ENCODE measurements at places on chromosomes 5 and 9. TPM values are rescaled to one million over a fixed set of nuclear protein-coding genes. Genes with fewer than 3 reads are reported as not detected.
A peak's percentile ranks its signal among the peaks of the same experiment; 100 is the strongest.

- DNase-seq: no peak
Measured at GRCh38 chr5:4676934-4677333, 463.2 kb upstream of the ADAMTS16 start.

DNA sequence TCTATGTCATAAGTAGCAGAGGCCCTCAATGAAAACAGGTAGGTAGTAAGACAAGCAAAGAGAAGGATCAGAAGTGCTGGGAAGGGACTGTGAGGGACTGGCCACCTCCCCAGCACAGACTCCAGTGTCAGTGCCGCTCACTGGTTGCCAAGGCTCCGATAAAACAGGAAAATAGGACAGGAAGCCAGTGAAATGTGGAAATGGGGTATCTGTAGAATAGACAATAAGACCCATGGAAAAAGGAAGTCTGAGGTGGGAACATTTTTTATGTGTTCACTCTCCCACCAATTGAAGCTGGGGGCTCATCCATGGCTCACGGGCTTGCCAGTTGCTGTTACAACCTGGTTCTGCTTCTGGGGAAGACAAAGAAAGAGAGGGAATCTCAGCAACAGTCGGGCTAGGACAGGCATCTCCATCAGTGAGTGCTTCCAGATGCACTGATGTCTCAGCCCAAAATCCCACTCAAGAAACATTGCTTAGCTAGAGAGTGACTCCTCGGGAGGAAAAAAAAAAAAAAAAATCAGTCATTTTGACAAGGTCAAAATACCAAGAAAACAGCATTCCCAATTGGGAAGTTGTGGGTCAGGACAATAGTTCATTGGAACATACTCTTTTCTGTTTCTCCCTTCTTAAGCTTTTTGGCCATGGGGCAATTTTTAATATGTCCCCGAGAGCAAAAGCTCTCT is 27.6 kb upstream of the NFIB start:
- no peak for DNase-seq

DNA sequence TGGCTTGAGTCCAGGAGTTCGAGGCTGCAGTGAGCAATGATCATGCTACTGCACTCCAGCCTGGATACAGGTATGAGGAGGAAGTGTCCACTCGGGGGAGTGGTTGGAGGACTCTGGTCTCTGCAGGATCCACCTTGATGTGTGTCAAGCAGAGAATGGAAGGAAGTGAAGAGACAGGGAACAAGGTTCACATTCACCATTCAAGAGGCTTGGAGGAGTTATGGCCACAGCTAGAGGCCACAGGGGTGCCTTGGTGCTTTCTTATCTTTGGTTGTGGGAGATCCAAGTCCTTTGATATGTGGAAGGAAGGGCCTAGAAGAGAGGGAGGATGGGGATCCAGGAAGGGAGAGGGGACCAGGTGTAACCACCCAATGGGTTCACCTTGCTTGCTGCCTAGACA is 5.4 kb upstream of the CERCAM start:
- DNase-seq: no peak

DNA sequence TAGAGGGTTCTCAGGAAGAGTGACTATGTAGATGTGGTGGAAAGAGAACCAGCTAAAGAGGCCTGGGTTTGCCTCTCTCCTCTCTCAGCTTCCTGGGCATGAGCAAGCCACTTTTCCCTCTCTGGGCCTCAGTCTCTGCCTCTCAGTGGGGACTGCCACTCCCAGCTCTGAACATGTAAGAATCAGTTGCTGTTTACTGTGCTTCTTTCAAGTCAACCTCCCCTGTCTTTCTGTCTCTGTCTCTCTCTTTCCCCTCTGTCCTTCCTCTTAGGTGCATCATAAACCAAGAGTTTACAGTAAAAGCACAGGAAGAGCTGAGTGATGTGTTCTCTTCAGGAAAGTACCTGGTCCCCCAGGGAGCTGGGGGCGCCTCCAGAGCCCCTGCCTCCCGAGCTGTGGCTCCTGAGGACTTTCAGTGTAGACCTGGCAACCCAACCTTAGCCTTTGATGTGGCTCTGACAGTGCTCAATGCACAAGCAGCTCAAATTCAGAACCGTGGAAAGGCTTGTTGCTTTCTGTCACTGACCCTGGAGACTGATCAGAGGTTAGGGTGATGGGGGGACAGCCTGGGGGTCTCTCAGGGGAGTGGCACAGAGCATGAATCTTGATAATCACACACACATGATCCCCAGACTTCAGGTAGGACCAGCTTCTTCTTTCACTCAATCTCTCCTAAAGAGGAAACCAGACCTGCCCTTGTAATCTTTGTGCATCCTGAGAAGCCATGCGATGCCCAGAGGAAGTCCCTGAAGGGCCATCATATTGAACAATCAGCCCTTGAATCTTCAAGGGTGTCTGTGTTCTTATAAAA is 59.4 kb upstream of the TNFSF8 start:
- DNase-seq: no peak

DNA sequence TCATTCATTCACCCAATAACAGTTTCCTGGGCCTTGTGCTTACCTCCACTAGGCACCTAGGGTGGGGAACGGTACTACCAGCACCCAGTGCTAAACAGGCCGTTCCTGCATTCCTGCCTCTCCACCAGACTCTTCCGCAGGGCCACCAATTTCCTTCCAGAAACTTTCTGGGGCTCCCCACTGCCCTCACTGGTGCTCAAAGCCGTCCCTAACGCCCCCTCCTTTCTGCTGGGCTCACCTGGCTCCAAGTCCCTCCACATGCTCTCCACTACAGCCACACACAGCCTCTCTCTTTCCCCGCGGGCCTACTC is 1.4 kb downstream of the PHF19 start:
- no peak for DNase-seq

GRCh38 chr9:108473209-108474112 is 382.3 kb downstream of the ACTL7B start:
- no peak for DNase-seq

DNA sequence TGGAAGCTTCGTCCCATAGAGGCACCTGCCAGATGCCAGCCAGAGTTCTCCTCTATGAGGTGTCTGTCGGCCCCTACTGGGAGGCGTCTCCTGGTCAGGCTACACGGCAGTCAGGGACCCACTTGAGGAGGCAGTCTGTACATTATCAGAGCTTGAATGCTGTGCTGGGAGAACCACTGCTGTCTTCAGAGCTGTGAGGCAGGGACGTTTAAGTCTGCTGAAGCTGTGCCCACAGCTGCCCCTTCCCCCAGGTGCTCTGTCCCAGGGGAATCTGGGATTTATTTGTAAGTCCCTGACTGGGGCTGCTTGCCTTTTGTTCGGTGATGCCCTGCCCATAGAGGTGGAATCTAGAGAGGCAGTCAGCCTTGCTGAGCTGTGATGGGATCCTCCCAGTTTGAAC is 70.8 kb downstream of the NDUFS4 start:
- no peak for DNase-seq

DNA sequence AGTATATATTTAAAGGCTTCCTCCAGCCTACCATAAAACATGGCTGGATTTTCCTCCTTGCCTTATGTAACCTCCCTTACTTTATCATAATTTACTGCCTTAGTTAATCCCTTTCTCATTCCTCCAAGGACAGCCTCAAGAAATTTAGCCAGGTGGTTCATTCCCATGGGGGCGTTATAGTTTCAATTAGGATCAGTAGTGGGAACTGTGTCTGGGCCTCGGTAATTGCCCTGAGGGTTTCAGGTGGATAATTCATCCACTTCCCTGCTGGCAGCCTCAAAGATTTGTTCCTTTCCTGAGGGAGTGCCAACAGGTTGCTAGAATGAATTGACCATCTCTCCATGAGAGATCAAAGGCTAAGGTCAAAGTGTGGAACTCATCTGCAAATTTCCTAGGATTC is 4.3 kb upstream of the GM2A start:
- no peak for DNase-seq

GRCh38 chr5:54628050-54628449 is 110.5 kb downstream of the SNX18 start:
- no peak for DNase-seq

DNA sequence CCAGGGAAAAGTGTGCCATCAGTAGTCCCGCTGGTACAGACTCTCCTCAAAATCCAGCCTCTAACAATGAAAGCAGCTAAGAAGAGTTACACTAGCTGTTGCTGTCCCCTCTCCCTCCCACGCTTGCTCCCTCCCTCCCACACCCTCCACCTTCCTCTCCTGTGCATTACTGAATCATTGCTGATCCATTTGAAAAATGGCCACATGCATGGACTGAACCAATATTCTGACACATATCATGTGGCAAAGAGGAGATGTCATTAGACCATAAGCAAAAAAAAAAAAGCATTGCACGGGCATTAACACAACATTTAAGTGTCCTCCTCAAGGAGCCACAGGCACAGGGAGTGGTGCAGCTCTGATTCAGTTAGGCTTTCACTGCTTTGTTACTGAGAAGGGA is 37.9 kb downstream of the LHFPL2 start:
- DNase-seq: no peak

DNA sequence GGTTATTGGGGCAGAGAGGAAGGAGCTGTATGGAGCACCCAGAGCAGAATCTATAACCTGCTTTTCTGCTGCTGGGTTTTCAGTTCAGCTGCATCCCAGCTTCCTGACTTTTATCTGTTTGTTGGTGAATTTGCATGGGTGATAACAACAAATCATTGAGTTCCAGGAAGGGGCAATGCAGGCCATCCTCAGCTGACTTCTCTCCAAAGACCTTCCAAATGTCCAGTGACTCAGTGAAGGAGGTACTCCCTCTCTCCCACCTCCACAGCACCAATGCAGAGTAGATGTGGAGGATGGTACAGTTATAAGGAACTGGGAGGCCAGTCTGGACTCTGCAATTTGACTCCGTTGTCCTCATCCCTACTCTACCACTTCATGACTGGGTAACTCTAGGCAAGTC is 1.6 kb upstream of the TXN start:
- no peak for DNase-seq

GRCh38 chr5:158174918-158175851 is 316.2 kb upstream of the CLINT1 start:
- DNase-seq: peak; percentile 69

DNA sequence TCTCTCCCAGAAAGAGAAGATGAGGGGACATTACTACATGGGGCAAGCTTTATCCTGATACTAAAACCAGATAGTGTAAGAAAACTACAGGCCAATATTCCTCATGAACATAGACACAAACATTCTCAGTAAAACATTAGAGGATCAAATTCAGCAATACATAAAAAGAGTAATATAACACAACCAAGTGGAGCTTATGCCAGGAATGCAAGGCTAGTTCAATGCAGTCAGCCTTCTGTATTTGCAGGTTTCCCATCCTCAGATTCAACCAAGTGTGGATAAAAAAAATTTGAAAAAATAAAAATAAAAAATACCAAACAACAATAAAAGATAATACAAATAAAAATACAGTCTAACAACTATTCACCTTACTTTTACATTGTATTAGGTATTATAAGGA is 31.3 kb downstream of the CCDC69 start:
- DNase-seq: no peak

DNA sequence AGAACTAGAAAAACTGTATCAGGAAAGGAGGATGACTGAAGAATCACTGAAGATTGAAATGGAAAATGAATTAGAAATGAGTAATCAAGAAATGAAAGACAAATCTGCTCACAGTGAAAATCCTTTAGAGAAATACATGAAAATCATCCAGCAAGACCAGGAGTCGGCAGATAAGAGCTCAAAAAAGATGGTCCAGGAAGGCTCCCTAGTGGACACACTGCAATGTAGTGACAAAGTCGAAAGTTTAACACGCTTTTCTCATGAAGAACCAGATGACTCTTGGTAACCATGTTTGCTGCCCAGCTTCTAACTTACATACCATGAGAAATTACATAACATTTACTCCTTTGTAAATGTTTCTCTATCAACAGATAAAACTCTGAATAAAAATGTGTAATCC is 37.1 kb downstream of the CPLANE1 start:
- no peak for DNase-seq

GRCh38 chr9:130556396-130557076 is 22.8 kb upstream of the FUBP3 start:
- no peak for DNase-seq

DNA sequence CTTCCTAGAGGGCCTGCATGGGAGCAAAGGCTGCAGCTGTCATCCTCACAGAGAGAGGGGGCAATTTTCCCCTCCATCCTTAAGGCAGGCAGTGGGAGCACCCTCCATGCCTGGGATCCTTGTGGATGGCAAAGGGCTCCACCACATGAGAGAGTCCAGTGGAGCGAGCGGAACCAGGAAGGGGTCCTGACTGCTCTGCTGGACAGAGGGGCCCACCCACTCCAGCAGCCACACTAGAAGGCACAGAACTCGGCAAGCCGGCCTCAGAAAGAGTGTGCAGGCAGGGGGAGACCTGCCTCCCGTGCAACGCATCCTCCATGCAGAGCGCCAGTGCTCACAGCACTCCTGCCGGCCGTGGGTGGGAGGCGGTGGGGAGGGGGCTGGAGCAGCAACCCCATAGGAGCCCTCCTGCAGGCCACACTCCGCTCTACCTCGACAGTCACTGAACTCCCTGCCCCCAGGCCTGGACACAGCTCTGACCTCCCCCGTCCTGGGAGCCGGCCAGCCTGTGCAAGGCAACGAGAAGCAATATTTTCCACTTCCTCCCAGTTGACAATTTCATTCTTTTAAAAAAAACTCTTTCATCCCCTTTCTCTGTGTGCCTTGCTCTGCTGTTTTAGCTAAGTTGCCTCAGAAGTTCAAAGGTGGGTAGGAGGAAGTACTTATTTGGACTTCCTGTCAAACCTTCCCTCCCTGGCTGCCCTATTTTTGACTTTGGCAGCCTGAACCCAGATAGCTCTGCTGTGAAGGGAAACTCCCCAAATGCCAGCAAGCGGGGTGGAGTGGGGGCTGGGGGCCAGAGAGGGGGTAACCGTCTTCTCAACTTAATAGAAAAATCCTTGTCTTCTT is 5.3 kb upstream of the LCP2 start:
- no peak for DNase-seq

Gene CMYA5
- 20.3 TPM for polyA plus RNA-seq

Gene CNOT6
- polyA plus RNA-seq: 48.8 TPM

Gene CFAP90
- 7.9 TPM for polyA plus RNA-seq

Measured in left renal cortex interstitium (tissue), 4 donors.